ENCODE measurements at places on chromosomes 3 and 15.

DNA sequence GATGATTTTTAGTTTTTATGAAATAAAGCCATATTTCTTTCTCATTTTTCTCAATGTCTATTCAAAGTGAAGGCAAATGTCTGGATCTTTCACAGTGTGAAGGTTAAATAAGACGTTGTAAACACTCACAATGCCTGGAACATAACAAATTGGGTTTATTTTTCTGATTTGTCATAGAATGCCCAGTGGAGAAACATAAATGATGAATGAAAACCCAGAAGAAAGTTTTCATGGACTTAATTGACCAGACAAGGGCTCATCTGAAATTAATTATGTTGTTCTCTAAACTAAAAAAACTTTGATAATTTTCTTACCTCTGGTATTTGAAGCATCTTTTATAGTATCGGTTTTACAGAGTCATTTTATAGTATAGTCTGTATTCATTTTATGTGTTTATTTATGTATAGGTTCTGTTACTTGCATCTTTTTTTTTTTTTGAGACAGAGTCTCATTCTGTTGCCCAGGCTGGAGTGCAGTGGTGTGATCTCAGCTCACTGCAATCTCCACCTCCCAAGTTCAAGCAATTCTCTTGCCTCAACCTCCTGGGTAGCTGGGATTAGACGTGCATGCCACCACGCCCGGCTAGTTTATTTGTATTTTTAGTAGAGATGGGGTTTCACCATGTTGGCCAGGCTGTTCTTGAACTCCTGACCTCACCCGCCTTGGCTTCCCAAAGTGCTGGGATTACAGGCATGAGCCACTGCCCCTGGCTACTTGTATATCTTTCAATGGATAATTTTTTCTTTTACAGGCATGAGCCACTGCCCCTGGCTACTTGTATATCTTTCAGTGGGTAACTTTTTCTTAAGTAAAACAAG, 15.1 kb upstream of the BNIP2 start:
- no peaks in the 10 kb centered on the region for H3K4me1 ChIP-seq
- H3K27ac ChIP-seq, result no peak overlapping the region
- no peak overlapping the region for H3K4me3 ChIP-seq
- H3K27me3 ChIP-seq, result peaks cover 42% of the 10 kb centered on the region

GRCh38 chr3:55615694-55616295, 128.7 kb upstream of the WNT5A start:
- H3K27ac ChIP-seq, result no peak overlapping the region
- H3K4me1 ChIP-seq, result no peaks in the 10 kb centered on the region
- H3K27me3 ChIP-seq, result no peaks in the 10 kb centered on the region
- DNase-seq, result no peak

DNA sequence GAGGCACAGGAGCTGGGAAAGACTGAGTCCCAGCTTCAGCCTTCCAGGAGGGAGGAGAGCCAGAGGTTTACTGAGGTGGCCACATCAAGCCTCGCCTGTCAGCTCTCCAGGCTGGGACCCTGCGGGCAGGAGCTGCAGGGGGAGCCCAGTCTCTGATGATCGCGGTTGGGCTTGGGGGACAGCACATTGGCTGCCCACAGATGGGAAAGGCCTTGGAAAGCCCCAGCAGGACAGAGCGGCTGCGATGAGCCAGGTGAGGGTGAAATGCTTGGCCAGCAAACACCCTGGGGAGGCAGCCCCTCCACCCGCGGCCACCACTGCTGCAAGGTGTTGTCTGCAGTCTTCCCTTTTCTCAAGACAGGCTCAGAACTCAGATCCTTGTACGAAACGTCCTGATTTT, 31.2 kb downstream of the SEC61A1 start:
- no peak for DNase-seq
- H3K4me3 ChIP-seq, result no peak overlapping the region
- H3K36me3 ChIP-seq, result peaks cover 30% of the 10 kb centered on the region

- peaks cover 30% of the 10 kb centered on the region for H3K4me1 ChIP-seq
- H3K36me3 ChIP-seq, result peaks cover 44% of the 10 kb centered on the region
- H3K4me3 ChIP-seq, result peak overlapping the region; percentile 42
- DNase-seq, result no peak
- peak overlapping the region; percentile 41 for H3K27ac ChIP-seq
- H3K27me3 ChIP-seq, result no peaks in the 10 kb centered on the region
Observed at GRCh38 chr15:75620058-75620820, 5.3 kb downstream of the SNUPN start.

- H3K4me3 ChIP-seq, result no peak overlapping the region
- DNase-seq, result no peak
- no peaks in the 10 kb centered on the region for H3K36me3 ChIP-seq
- no peak overlapping the region for H3K27ac ChIP-seq
- no peaks in the 10 kb centered on the region for H3K27me3 ChIP-seq
Observed at GRCh38 chr3:76349715-76350480, 564.5 kb upstream of the ZNF717 start.

DNA sequence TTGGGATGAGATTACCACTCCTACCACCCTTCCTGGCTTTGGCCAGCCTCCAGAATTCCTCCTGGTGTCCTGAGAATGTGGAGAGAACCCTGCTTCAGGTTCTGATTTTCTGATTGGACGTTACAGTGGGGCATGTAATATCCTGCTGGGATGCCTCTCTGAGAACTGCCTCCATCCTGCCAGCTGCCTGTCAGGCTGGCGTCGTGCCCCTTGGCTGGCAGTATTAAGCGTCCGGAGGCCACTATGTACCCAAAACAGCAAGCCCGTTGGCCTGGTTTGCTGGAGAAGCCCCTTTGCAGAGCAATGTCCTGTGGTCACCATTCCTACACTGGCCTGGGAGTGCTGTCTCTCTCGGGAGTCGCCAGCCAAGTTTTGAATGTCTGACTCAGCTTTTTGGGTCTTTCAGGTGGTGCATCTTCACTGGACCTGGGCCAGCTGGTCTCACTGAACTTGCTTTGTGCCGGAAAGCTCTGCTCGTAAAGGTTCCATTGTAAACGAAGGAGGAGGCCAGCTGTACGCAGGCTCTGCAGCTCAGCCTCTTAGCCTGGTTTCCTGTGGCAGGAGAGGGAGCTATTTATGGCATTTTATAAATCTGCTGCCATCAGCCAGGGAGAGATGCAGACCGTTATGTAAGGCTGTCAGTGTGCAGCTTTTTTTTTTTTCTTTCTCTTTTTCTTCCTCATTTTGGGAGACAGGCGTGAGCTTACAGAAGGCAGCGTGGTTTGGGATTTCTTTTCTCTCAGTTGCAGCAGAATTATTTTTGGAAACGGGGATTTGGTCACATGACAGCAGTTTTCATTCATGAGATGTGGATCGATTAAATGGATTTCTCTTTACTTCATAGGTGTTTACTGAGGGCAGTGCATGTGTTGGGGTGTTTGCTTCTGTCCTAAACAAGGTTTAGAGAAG, 19.0 kb upstream of the TRAK1 start:
- H3K4me1 ChIP-seq, result peaks cover 2% of the 10 kb centered on the region
- no peaks in the 10 kb centered on the region for H3K27me3 ChIP-seq
- H3K4me3 ChIP-seq, result no peak overlapping the region
- peaks cover 3% of the 10 kb centered on the region for H3K36me3 ChIP-seq
- DNase-seq, result no peak
- H3K27ac ChIP-seq, result no peak overlapping the region

DNA sequence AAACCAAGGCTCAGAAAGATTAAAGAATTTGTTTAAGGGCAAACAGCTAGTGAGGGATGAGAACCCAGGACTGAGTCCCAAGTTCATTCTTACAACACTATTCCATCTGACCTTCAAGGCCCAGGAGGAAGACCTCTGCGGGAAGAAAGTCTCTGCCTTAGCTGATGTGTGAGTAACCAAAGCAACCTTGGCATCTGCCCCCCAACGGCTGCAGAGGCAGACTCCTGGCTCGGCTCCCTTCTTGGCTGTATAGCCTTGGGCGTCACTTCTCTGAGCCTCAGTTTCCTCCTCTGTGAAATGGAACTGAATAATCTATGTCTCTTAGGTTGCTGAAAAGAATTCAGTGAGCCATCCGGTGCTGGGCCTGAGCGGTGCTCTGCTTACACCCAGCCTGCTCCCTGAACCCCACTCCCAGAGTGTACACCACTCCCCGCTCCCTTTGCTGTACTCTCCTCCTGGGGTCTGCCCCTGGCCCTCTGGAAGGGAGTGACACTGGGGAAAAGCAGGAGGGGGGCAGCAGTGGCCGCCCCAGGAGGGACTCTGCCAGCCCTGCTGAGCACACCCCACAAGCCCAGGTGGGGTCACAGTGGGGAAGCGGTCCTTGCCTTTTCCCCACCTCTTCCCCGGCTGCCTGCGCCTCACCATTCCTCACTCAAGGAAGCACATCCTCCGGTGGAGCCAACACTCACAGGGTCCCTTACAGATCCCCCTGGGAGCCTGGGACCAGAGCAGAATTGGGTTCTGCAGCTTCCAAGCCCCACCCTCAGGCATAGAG, 97.3 kb downstream of the IQSEC1 start:
- no peak for DNase-seq
- H3K27ac ChIP-seq, result no peak overlapping the region
- H3K36me3 ChIP-seq, result peaks cover 7% of the 10 kb centered on the region
- peaks cover 5% of the 10 kb centered on the region for H3K4me1 ChIP-seq

- H3K27ac ChIP-seq, result peak overlapping the region; percentile 15
- DNase-seq, result no peak
- H3K36me3 ChIP-seq, result peaks cover 69% of the 10 kb centered on the region
- H3K4me1 ChIP-seq, result peaks cover 31% of the 10 kb centered on the region
Observed at GRCh38 chr3:36988356-36988755, 4.6 kb downstream of the EPM2AIP1 start.

GRCh38 chr3:10357592-10358308, 36.8 kb upstream of the SEC13 start:
- H3K27me3 ChIP-seq, result peaks cover 3% of the 10 kb centered on the region
- no peak for DNase-seq
- no peak overlapping the region for H3K27ac ChIP-seq
- H3K36me3 ChIP-seq, result no peaks in the 10 kb centered on the region

DNA sequence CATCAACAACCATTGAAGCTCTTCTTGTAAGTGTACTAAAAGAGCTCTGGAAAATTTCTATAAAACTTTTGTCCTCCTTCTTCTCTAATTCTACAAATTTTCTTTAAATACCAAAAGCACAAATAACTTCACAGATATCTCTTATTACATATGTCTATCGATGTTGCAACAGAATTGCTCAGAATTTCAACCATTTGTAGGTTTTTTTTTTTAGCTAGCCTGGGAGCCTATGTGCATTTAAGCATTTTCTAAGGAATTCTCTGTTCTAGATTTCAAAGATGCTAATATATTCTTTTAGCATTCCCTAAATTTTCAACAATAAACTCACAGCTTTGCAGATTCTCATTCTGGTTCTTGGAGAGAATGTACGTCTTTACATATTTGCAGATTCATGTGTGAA, 774.3 kb upstream of the NR2F2 start:
- no peak overlapping the region for H3K4me3 ChIP-seq
- H3K27me3 ChIP-seq, result peaks cover 5% of the 10 kb centered on the region

GRCh38 chr15:101580431-101580830, 71.8 kb downstream of the TM2D3 start:
- no peaks in the 10 kb centered on the region for H3K36me3 ChIP-seq
- peaks cover 1% of the 10 kb centered on the region for H3K4me1 ChIP-seq
- peaks cover 14% of the 10 kb centered on the region for H3K27me3 ChIP-seq
- H3K4me3 ChIP-seq, result no peak overlapping the region
- H3K27ac ChIP-seq, result no peak overlapping the region
- no peak for DNase-seq

DNA sequence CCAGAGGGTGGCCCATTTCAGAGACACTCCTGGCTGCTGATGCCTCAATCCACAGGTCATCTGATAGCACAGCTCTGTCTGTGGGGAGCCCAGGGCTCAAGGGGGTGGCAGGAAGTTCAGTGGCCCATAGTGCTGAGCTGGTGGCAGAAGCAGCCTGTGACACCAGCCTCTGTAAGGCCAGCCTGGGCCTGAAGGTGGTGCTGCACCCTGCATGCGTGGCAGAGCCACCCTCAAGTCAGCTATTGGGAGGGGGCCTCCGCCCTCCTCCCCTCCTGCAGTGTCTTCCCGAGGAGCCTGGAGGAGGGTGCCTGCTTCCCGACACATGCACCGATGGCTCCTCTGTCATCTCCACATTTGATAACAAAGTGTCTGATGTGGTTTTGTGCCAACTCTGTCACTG, 3.0 kb downstream of the PLA1A start:
- H3K27ac ChIP-seq, result no peak overlapping the region
- H3K27me3 ChIP-seq, result no peaks in the 10 kb centered on the region
- no peak overlapping the region for H3K4me3 ChIP-seq

DNA sequence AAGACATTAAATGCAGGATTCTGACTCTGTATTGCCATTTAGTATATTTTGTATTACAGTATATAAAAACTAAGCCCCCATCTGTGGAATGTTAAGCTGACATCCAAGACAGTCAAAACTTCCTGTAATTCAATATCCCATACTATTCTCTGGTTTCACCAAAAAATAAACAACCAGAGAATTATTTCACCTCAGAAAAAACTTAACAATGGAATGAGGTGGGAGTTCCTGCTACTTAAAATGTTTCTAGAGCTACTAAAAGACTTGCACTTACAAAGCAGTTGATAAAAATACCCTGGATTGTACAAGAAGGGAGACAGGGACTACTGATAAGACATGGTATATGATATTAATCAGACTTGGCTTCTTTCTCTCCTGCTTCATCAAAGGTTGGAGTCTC, 8.3 kb downstream of the ARL13B start:
- no peak overlapping the region for H3K27ac ChIP-seq
- no peak overlapping the region for H3K4me3 ChIP-seq
- H3K27me3 ChIP-seq, result no peaks in the 10 kb centered on the region
- no peak for DNase-seq
- H3K4me1 ChIP-seq, result no peaks in the 10 kb centered on the region

DNA sequence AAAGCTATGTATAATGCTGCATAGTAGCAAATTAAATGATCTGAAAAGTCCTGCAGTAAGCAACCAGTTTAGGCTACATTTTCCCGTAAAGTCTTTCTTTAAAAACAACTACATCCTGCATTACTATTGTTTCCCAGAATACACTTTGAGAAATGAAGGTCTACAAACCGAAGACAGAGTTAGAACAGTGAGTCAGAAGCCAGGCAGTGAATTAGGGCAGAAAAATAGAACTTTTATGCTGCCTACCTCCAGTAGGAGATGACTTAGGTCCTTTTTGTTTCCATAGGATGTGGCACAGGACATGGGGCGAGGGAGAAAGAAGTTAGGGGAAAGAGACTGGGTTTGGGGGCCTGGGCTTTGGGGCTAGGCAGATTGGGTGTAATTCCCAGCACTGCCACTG, 127.3 kb downstream of the PPM1L start:
- H3K36me3 ChIP-seq, result no peaks in the 10 kb centered on the region
- H3K27me3 ChIP-seq, result peaks cover 7% of the 10 kb centered on the region
- H3K4me3 ChIP-seq, result no peak overlapping the region
- H3K27ac ChIP-seq, result no peak overlapping the region
- H3K4me1 ChIP-seq, result no peaks in the 10 kb centered on the region

DNA sequence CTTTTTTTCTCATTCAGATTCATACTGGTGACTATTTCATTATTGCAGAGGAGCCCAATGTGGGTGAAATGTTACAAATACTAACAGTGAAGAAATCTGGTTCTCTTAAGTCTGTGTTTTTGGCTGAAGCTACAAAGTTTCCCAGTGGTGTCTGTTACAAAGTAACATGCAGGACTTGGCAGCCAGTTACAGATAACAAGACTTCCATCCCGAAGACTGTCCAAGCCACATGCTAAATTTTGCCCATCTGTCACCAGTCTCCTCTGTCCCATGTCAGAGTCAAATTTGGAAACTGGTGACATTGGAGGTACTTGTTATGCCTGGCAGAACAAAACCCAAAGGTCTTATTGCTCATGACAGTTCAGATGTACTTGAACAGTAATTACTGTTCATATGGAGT, 269.2 kb upstream of the GOLIM4 start:
- H3K27me3 ChIP-seq, result no peaks in the 10 kb centered on the region
- H3K4me3 ChIP-seq, result no peak overlapping the region
- DNase-seq, result no peak
- no peaks in the 10 kb centered on the region for H3K4me1 ChIP-seq
- H3K36me3 ChIP-seq, result no peaks in the 10 kb centered on the region

GRCh38 chr3:120418446-120418845, 32.3 kb downstream of the FSTL1 start:
- peak overlapping the region; percentile 21 for H3K4me3 ChIP-seq
- no peak overlapping the region for H3K27ac ChIP-seq
- H3K36me3 ChIP-seq, result no peaks in the 10 kb centered on the region
- peaks cover 16% of the 10 kb centered on the region for H3K4me1 ChIP-seq
